Stimulated activated CD4-positive, alpha-beta T cell treated with anti-CD3 and anti-CD28 coated beads, Interleukin-4, amount 100 ng/mL, for 1 hour (primary cell): ENCODE measurements at places on chromosomes 5 and 9.

GRCh38 chr5:25345240-25345771 is 700.5 kb upstream of the CDH10 start:
- no peak for DNase-seq

- no peak for DNase-seq
Observed at GRCh38 chr9:121483049-121483448, 16.6 kb downstream of the GGTA1 start.

DNA sequence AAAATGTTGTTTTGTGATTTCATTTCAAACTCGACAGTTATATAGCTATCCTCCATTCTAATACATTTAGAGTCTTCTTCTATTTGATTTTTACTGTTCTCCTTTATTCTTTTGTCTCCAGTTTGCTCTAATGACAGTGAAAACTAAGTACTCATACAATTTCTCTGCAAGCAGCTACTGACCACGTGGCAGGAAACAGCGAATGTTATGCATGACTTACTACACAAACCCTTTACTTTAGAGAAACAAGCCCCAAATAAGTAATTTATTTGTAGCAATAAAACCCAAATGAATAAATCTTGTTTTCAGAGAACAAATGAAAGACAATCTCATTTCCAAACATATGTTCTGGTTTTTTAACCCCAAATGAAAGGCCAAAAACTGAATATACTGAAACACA is 41.9 kb downstream of the CDH6 start:
- no peak for DNase-seq

- no peak for DNase-seq
Observed at GRCh38 chr5:175788155-175788787, 83.1 kb upstream of the CPLX2 start.

GRCh38 chr9:37174247-37174646 is 53.9 kb downstream of the ZCCHC7 start:
- DNase-seq: no peak

GRCh38 chr5:33611877-33612276 is 171.1 kb downstream of the TARS1 start:
- DNase-seq: no peak

GRCh38 chr5:14063138-14063537 is 80.0 kb upstream of the TRIO start:
- no peak for DNase-seq

- DNase-seq: no peak
Observed at GRCh38 chr5:118548761-118549720, 439.3 kb downstream of the DTWD2 start.
